ENCODE measurements at places on chromosomes 7 and 10.
A peak's percentile ranks its signal among the peaks of the same experiment; 100 is the strongest.

- DNase-seq, result peak; percentile 70
These were observed 45.6 kb upstream of the SUN1 start for GRCh38 chr7:786472-787255.

- DNase-seq, result peak; percentile 81
These were observed 31.0 kb downstream of the AMZ1 start for GRCh38 chr7:2719007-2719406.

GRCh38 chr10:101774589-101775272 lies 1.2 kb downstream of the FGF8 start:
- peak; percentile 70 for DNase-seq

DNA sequence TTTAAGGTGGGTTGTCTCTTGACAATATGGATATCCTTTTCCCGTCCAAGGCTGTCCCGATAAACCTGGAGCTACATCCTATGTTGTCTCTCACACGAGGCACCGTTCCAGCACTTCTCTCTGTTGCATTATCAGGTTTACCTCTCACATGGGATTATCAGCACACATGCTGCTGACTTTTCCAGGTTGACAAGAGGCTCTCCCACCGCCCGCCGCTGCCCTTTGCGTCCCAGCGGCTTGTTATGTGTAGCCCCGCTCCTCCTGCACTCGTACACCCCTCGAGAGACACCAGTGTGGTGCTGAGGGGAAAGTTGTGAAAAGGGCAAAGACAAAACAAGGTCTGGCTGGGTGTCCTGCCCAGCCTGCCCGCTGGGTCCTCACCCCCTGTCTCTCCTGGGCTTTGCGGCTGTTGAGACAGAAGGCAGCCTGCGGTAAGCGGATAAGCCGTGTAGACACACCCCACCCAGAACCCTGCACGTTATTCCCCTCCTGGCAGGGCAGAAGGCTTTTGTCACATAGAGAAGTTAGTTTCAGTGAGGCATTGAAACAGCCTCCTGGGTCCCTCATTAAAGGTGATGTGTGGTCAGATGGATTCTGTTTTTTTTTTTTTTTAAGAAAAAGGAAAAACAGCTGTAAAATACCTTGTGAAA lies 38.7 kb downstream of the UBE3C start:
- DNase-seq, result no peak

GRCh38 chr10:6195376-6195775 lies 7.4 kb upstream of the PFKFB3 start:
- no peak for DNase-seq

DNA sequence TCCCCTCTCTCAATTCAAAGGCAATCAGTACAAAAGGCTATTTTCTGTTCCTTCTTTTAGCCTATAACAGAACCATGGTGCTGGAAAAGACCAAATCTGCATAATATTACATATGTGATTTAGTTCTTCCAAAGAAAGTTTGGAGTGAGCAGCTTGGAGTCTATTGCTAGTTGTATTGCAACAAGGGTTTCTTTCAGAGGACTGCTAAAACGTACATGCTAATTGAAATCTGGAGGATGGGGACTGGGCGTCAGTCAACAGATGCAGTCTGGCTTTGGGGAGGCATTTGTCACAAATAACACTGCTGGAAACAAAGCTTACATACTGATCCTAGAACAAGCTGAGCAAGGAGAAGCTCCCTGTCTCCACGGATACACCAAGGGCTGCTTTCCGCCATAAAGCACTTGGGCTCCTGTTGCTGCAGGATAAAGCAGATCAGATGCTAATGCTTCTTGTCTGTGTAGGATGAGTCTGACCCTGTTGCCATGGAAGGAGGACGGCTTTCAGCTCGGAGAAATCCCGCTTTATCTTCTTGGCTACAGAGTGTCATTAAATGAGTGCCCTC lies 883.5 kb downstream of the SORCS1 start:
- no peak for DNase-seq

- no peak for DNase-seq
These were observed 830.2 kb upstream of the SORCS1 start for GRCh38 chr10:107994621-107995270.

- peak; percentile 32 for DNase-seq
These were observed 105.0 kb downstream of the PHTF2 start for GRCh38 chr7:77903597-77903996.

- no peak for DNase-seq
These were observed 732.4 kb downstream of the IPMK start for GRCh38 chr10:57535306-57535705.

DNA sequence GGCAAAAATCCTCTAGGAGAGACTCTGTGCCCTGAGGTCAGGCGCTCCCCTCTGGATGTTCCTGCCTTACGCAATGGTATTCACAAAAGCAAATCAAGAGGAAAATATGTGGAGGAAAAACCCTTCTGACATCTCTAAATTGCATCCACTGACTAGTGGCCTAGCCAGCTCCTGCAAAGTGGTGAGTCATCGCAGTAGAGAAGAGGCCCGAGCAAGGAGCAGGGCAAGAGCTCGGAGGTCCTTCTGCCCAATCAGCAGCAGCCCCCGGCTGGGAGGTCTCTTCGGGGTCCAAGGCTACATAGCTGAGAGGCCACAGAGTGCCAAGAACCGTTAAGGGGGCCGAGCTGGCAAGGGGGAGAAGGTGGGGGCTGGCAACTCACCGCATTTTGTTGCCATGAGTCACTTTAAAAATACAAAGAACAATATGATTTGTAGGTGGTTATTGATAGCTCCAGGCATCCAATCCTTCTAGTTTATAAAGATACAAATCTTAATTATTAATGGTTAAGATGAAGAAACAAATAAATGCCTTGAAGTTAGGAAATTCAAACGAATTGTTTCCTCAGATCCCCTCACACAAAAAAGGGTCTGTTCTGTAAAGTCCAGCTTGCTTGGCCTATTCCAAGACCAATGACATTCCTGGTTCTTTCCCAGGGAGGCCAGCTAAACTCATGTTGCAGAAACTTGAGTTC lies 161.6 kb downstream of the PKD1L1 start:
- peak; percentile 75 for DNase-seq

GRCh38 chr10:43461950-43462349 lies 25.0 kb downstream of the ZNF487 start:
- DNase-seq, result no peak

GRCh38 chr7:148687555-148687954 lies 11.1 kb upstream of the CUL1 start:
- no peak for DNase-seq

GRCh38 chr10:84296091-84296981 lies 32.1 kb upstream of the CCSER2 start:
- peak; percentile 52 for DNase-seq

DNA sequence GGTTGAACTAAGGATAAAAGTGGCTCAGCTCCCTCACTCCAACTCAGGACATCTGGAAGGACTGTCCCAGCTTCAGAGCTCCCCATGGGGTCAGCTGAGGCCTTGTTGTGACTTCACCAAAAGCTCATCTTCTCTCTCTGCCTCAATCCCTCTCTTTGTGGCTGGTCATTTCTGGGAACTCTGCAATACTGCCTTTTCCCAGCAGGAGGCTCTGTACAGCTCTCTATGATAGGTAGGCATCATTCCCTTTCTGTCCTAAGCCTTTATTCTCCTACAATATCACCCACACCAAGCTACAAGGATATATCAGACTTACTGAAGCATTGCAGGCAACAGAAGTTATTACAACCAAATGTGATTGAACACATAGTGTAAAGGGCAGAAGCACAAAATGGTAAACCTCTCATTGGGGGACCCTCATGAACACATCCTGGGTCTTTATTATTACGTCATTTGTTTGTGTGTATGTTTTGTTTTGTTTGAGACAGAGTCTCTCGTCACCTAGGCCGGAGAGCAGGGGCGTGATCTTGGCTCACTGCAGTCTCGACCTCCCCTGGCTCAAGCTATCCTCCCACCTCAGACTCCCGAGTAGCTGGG lies 36.7 kb upstream of the PRPS1L1 start:
- DNase-seq, result peak; percentile 67

- DNase-seq, result no peak
These were observed 54.7 kb upstream of the GTF2IRD1 start for GRCh38 chr7:74399006-74399405.

DNA sequence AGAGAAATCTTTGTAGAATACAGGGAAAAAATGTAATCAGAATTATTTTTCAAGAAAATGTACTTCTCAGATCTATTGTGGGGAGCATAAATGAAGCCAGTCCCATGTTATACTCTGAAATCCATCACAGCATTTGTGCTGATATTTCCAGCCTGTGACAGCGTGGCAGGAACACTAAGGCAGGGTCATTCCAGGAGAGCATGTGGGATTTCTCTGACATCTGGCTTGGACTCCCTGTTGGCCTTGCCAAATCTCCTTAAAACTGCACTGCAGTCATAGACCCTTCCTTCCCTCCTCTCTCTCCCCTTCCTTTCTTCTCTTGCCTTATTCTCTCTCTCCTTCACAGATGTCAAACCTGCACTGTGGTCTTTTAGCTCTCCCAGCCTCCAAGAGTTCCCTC lies 6.5 kb upstream of the TSPAN13 start:
- no peak for DNase-seq

DNA sequence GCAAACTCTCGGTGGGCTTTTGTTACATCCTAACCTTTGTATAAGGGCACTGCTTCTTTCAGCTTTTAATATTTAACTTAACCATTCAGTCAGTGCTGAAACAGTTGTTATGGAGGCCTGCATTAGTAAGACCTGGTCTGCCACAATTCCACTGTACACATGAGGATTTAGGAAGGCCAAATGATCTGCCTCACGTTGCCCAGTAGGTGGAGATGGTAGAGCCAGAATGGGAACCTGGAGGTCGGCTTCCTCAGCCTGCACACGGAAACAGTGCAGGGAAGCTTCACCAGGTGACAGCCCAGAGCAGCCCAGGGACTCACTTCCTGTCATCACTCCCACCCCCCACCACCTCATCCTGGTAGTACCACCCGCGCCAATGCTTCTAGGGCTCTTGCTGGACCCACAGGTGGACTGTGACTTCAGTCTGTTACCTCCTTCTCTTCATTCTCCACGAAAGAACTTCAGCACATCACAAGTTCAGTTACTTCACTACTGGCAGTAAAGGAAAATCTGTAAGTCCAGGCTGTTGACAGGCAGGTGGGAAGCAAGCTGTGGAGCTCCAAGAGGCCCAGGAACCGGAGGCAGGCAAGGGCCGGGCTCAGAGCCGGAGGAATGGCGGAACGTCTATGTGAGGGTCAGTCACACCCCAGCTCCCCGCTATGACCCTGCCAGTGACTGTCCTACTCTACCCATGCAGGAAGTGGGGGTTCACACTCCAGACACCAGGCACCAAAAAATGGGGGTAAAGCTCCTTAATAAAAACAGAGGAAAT lies 480.3 kb upstream of the C7orf33 start:
- DNase-seq, result peak; percentile 47

DNA sequence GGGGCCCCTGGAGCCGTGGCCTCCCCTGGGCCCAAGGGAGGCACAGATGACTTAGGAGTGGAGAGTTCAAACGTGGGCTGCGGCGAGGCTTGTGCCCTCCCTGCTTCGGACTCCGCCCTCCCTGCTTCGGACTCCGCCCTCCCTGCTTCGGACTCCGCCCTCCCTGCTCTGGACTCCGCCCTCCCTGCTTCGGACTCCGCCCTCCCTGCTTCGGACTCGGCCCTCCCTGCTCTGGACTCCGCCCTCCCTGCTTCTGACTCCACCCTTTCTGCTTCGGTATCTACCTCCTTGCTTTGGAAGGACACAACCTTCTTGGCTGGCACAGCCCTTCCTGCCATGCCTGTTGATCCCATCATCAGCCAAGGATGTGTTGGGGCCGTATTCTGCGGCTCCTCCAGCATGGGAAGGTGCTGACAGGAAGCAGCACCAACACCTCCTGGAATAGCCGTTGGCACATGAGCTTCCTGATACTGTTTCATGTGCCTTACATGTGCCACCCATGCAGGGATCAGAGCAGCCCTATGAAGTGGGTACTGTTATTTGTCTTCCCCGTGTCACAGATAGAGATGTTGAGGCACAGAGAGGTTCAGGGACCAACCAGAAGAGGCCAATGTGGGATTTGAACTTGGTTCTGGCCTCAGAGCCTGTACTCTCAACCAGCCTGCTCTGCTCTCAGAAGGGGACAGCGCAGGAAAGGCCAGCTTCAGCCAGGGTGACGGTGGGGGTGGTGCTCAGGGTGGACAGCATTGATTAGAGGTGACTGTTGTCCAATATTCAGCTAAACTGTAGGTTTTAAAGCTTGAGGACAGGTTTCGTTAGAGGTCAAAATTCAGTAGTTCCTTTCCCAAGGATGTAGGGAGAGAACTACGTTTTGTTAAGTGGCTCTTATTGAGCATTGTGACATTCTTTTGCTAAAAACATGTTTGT lies 114.5 kb downstream of the NKX6-2 start:
- peak; percentile 37 for DNase-seq

DNA sequence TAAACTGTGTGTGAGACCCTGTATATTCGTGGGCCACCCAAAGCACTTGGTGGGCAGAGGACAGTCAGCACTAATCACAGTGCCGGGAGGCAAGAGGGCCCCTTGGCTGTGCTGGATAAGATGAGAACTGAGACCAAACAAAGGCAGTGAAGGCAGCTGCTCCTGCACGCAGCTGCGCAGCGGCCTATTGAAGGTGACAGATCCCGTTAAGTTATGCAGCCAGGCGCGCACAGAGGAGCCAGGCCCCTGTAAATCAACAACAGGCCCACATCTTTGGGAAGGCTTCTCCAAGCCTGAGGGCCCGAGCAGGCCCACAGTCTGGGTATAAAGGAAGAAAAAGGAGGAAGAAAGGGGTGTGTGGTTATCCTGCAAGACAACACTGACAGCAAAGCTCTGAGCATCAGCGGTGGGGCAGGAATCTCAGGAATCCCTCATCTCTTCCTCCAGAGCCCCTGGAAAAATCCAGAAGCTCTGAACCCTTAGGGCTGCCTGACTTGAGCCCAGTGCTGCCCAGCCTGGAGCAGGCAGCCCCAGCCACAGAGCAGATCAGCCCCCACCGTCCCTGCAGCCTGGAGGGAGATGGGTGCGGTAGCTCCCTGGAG lies 154.2 kb downstream of the ARHGAP12 start:
- no peak for DNase-seq

GRCh38 chr7:138770904-138771303 lies 26.9 kb upstream of the TMEM213 start:
- no peak for DNase-seq

DNA sequence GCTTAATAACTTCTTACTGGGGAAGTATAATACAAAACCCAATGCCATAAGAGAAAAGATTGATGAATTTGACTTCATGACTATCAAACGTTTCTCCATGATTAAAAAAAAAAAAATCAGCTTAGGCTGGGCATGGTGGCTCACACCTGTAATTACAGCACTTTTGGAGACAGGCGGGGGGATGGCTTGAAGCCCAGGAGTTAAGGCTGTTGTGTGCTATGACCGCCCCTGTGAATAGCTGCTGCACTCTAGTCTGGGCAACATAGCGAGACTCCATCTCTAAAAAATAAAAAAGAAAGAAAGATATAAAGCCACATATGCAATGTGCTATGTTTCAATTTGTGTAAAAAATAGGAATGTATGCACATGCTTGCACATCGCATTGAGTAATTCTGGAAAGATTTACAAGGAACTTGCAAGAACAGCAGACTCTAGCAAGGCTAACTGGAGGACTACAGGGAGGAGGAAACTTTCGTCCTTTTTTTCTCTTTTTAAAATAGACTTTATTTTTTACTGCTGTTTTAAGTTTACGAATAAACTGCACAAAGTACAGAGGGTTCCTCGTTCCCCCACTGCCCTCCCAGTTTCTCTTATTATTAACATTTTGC lies 10.3 kb upstream of the RARRES2 start:
- DNase-seq, result no peak

Data from H9 (cell line).